ENCODE measurements at places on chromosomes 16 and 17. TPM values are rescaled to one million over a fixed set of nuclear protein-coding genes. Genes with fewer than 3 reads are reported as not detected.

- no peak for DNase-seq
Measured at GRCh38 chr16:1076801-1077576, 4.4 kb downstream of the SSTR5 start.

DNA sequence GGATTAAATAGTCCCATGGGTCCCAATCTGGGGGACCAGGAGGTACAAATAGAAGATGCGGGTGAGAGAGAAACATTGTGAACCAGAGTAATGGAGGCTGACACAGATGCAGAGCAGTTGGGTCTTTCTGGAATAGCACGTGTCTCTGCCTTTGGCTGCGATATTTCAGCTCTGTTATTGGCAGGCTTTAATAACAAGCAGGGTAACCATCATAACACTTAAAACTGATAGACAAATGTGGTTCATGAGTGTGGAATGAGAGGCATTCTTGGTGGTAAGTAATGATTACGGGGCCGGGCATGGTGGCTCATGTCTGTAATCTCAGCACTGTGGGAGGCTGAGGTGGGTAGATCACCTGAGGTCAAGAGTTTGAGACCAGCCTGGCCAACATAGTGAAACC, 110.3 kb downstream of the SNX29 start:
- no peak for DNase-seq

DNA sequence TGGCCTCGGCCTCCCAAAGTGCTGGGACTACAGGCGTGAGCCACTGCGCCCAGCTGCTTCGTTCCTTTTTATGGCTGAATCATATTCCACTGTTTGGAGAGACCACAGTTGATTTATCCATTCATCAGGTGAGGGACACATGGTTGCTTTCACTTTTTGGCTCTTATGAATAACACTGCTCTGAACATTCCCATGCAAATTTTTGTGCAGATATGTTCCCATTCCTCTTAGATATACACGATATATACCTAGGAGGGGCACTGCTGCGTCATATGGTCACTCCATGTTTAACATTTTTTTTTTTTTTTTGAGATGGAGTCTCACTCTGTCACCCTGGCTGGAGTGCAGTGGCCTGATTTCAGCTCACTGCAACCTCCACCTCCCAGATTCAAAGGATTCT, 13.9 kb upstream of the GLIS2 start:
- no peak for DNase-seq

DNA sequence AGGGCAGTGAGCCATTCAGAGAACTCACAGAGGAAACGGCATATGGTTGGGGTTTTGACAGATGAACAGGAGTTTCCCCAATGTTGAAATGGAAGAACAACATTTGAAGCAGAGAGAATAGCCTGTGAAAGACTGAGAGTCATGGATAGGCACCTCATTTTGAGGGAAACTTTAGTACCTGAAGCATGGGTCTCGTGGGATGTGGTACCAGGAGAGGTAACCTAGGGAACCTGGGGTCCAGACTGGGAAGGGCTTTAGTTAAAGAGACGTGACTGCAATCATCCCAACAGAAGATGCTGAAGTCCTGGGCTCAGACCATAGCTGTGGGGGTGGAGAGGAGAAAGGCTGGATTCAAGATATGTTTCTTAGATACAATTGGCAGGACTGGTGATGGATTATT, 137.8 kb upstream of the CCL2 start:
- no peak for DNase-seq

- DNase-seq = no peak
Measured at GRCh38 chr16:20504418-20504817, 53.1 kb downstream of the ACSM2A start.

- peak; percentile 90 for DNase-seq
Measured at GRCh38 chr17:67374329-67375053, 2.6 kb upstream of the PITPNC1 start.

GRCh38 chr16:81907681-81908080, 103.6 kb downstream of the SDR42E1 start:
- DNase-seq = no peak

DNA sequence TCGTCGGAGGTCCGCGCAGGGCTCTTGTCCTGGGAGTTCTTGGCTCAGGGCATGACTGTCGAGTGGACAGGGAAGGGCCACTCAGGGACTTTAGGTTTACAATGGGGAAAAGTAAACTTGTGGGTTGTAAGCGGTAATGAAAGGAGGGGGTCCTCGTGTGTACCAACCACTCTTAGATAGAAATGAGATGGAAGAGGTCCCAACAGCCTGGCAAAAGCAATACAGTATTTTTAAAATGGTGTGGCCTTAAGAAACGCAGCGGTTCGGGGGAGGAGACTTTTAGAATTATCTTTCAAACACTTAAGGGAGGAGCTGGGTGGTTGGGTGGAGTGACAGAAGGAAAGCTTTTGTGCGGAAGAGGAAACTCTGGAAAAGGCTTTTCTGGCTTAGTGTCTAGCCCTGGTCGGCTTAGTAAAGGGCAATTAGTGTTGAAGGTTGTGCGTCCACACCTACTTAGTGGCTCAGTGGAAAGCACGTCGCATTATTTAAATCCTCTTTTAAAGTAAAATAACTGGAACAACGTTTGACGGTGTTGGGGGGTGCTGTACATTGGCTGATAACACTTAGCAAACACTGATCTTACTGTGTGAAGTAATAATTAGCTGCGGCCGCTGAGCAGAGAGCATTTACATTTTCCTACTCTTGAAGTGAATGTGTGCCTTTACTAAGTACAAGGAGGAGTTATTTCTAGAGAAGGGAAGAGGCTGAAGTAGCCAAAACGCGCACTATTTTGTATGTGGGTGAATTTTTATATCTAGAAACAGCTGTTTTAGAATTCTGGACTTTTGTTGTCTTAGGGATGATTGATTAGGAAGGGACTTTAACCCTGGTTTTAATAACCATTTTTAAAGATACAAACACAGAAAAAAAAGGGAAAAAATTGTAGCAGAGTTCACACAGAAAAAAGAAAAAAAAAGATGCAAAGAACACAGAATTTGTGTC, 1.0 kb downstream of the WSB1 start:
- peak; percentile 76 for DNase-seq

DNA sequence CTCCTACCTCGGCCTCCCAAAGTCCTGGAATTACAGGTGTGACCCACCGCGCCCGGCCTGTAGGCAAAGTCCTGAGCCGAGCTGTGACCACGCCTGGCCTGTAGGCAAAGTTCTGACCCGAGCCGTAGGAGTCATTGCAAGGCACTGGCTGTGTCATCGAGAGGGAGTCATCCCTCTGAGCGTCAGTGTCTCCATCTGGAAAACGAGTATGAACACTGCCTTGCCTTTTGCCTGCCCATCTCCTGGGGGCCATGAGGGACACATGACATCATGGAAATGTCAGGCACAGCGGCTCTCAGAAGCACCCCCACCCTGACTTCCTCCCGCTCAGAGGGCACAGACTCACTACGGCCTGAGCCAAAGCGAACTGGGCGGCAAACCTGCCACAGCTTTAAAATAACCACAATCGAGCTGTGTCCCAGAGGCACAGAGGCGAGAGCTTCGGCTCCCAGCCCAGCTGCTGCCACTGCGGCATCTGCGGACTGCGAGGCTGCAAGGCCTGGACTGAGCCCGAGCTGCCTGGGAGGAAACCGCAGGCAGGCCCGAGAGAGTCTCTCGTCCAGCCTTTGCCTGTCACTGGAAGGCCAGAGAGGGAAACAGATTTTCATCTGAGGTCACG, 50.8 kb downstream of the RPH3AL start:
- no peak for DNase-seq

GRCh38 chr17:48215583-48216139, 108.1 kb downstream of the SNX11 start:
- DNase-seq = no peak

- DNase-seq = no peak
Measured at GRCh38 chr17:33667052-33667509, 374.0 kb upstream of the ASIC2 start.

DNA sequence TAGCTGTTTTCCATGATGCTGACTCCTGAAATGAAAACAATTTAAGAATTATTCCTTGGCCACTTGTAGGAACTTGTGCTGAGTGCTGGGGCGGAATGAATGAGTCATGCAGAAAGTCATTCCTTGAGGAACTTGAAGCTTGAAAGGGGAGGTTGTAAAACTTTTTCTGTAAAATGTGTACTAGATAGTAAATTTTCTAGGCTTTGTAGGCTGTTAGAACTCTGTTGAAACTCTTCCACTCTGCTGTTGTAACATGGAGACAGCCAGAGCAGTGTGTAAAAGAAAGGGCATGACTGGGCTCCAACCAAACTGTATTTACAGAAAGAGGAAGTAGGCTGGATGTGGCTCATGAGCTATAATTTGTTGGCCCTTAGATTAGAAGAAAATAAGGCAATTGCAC, 46.1 kb downstream of the ABCA8 start:
- no peak for DNase-seq

DNA sequence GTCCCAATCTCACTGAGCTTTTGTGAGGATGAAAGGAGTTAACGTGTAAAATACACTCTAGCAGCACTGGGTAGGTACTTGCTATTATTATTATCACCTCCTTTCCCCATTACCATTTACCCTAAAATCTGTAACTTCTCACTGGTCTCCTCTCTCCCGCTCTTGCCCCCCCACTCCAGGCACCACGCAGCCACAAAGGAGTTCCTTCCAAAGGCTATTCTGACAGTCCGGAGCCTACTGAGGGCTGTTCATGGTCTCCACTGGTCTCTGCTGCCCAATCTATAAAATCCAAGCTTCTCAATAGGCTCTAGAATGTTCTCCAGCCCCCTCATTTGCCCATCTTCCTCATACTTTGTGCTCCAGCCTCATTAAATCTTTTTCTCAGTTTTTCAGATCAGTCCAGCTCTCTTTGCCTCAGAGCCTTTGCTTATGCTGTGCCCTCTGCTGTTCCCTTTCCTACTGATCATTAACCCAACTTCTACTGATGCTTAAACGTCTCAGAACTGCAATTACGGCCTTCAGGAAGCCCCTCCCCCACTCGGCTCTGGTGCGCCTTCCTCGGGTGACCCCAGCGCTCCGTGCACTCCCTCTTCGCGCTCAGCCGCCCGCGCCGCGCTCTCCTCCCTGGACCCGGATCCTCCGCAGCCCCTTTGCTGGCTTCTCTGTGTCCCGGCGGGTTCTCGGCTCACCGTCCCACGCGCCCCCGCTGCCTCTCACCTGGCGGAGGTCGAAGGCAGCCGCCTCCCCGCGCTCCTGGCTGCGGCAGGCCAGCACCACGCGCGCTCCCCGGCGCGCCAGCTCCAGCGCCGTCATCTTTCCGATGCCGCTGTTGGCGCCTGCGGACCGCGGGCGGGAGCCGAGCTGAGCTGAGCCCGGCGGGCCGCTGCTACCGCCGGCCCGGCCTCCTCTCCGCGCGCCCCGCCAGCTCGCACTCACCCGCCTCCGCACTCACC, 737 bp downstream of the DHRS13 start:
- DNase-seq = peak; percentile 32

- DNase-seq = no peak
Measured at GRCh38 chr17:343211-343610, 9.4 kb downstream of the RPH3AL start.

GRCh38 chr16:17691106-17691898, 220.5 kb upstream of the XYLT1 start:
- no peak for DNase-seq

DNA sequence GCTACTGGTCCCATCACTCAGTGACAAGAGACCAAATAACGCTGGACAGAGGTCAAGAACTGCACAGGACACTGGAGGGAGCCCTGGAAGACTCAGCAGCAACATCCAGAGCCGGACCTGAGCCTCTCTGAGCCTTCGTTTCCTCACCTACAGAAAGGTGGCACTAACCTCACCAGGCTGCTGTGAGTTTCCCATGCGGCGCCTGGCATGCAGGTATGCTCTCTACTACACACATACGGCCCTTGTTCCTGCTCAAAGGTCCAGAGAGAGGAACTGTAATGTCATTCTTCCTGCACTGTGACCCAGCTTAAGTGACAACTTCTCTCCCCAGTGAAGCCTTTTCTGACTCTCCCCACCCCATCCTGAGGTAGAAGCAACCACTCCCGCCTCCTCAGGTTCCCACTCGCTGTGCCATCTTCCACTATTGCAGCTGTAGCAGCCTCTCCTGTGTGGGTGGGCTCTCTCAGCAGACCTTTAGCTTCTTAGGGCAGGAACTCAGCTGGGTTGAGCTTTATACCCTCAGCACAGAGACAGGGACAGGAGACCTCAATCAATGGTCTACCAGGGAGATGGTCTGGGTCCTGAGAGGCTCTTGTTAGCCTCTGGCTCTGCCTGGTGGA, 43.9 kb upstream of the SREBF1 start:
- DNase-seq = no peak

- DNase-seq = peak; percentile 41
Measured at GRCh38 chr16:49986351-49987124, 38.5 kb upstream of the CNEP1R1 start.

DNA sequence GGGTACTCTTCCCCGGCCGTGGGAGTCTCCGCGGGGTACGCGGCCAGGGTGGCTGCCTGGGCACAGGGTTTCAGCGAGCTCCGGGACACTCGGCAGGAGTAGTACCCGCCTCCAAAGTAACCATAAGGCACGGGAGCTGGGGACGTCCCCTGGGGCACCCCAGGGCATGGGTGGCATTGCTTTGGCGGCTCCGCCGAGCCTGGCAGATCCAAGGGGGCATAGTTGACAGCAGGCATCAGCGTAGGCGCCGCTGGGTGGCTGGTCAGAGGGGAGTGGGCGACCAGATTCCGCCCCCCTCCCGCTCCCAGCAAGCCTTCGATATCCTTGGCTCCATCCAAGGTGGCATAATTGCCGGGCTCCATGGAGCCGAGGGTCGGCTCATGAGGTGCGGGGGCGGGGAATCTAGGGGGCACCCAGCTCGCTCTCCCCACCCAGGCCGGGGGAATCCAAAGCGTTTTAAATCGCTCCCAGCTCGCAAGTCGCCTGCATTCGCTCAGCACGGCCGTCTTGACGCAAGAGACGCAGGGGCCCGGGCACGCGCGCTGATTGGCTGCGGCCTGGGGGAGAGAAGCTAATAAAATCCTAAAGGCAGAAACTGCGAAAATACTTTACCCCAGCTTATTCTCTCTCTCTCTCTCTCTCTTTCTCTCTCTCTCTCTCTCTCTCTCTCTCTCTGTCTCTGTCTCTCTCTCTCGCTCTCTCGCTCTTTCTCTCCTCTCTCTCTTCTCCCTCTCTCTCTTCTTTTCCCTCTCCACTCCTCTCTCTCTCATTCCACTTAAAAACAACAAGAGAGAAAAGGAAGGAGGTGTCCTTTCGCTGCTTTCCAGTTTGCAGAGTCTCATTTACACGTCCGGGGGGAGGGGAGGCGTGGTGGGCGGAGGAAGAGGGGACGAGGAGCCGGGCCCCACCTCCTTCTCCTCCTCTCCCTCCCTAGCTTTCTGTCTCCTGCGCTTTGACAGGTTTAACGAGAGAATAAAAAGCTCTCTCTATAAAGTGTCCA, at the start of gene HOXB13:
Gene HOXB13, minus strand, starts transcription at position 519 of the 1,000 bp plus-strand sequence. Its CDS starts 157 bp downstream, at position 362.
- DNase-seq = peak; percentile 66

The CEP295NL gene
- not detected for polyA plus RNA-seq

The MYL11 gene
- 0.69 TPM for polyA plus RNA-seq

The NDRG4 gene
- 48.0 TPM for polyA plus RNA-seq

The MT1M gene
- not detected for polyA plus RNA-seq

The P2RX5 gene
- polyA plus RNA-seq = not detected

The WNT3 gene
- 7.3 TPM for polyA plus RNA-seq

The TBC1D3 gene
- not detected for polyA plus RNA-seq
